ENCODE measurements at places on chromosomes 3 and 15.

- no peak for DNase-seq
Observed at GRCh38 chr3:40780291-40780924, 255.6 kb downstream of the ZNF621 start.

- DNase-seq = no peak
Observed at GRCh38 chr3:193068365-193068764, 150.7 kb upstream of the MB21D2 start.

DNA sequence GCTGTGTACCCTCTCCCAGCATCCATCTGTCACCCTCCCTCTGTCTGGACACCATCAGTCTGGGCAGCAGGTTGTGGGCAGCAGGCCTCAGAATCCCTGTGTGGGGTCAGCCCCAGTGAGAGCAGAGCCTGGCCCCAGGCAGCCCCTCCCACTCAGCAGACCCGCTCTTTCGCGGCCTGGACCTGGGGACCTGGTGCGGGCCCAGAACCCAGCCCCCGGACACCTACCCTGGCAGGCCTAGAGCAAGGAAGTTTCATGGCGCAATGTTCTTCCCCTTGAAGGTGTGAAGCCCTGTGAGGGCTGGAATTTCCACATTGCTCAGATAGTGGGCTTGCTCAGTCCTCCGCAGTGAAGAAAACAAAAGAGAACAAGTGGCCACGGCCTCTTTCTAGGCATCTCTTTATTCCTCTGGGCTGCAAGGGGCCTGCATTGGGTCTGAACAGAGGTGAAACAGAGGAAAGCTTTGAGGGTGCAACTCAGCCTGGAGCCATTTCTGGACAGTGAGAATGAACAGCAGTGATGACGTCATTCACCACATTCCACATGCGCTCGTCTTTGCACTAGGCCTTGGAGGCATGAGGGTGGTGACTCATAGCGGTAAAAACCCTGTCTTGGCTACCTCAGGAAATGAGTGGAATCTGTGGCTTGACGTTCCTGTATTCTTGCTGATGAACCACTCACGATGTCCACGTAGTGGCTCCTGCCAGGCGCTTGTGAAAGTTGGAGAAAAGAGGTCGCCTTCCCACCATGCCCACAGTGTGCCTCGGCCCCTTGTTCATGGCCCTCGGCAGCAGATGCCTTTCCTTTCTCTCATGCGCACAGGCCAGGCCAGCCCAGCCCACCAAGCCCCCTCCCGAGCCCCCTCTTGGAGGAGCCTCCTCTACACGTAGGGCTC, 66.1 kb downstream of the SLC30A4 start:
- DNase-seq = no peak

DNA sequence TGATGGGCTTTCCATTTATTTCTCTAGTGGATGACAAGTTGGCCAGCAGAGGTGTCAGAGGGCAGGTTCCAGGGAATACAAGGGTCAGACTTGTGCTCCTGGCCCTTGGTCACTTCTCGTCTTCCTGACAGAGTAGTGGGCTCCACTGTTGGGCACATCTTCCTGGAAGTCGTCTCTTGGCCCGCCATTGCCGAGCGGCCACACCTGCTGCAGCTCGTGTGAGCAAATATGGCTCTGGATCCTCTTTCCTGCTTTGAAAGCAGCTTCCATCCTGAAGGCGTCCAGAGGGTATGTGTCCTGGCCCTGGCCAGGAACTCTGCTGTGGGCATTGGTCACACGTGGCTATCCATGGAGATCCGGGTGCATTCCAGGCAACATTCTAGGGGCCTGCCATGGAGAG, 100.2 kb downstream of the SNRPN start:
- DNase-seq = no peak

All from activated CD8-positive, alpha-beta memory T cell treated with anti-CD3 and anti-CD28 coated beads for 4 hours (primary cell).